Mesenchymal stem cell (in vitro differentiated cells and primary cell): ENCODE measurements at places on chromosomes 3 and 15.

DNA sequence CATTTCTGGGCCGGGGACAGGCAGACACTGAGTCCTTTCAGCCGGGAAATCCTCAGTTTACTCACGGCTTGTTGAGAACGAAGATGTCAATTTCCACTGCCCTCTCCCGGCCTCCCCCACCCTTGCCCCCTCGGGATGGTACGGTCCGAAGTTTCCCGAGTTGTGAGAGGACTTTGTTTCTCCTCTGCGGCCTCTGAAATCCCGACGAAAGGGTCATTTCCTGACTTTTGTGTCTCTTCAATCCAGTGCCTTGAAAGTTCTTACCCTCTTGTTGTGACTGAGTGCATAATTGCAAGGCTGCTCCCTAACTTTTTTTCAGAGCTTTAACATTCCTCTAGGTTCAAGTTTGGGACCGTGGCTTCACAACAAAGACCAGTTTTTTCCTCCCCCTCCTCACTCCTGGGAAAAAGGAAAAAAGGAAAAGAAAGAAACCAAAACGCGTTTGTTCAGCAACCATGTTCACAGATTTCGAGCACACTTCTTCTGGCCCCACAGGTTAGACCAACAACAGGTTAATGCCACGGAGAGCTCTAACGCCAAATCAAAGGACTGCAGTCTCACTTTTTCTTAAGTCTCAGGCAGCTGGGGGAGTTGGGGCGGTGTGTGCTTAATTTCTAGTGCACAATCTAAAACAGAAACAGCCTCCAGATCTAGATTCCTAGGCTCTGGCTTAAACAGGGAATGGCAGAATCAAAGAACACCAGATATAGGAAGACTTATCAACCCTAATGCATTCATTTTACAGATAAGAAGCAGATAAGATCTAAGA is 138.9 kb downstream of the TMCO5A start:
- DNase-seq: peak; percentile 73

- peak; percentile 7 for DNase-seq
Measured at GRCh38 chr3:114709102-114709501, 415.3 kb downstream of the TIGIT start.

GRCh38 chr3:183400352-183400751 is 28.1 kb downstream of the MCF2L2 start:
- no peak for DNase-seq

- DNase-seq: no peak
Measured at GRCh38 chr3:16546186-16547010, 32.9 kb upstream of the RFTN1 start.

DNA sequence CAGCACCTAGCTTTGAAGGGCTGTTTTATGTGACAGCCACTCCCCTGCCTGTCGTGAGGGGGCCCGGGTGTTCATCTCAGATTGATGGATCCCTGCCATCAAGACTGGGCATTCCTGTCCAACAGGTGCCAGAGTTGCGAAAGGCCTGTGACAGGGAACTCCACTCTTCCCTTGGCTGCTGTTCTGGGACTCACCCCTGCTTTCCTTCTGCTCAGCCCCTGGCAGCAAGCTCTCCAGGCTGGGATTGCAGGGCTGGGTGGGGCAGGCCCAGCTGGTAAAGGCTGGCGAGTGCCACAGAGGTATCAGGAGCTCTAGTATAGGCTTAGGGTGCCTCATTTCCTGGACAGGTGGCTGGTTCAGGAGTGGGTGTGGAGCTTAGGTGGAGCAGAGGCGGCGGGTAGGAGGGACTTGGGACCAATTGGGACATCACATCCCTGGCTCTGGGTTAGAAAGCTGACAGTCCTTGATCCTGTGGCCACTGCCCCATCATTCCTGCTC is at the start of gene PLA2G4B:
Gene PLA2G4B, plus strand, starts transcription at position 448 of the 498 bp plus-strand sequence. CDS start 67 bp downstream, outside the sequence.
- no peak for DNase-seq

GRCh38 chr15:93451822-93452221 is 362.8 kb upstream of the RGMA start:
- DNase-seq: no peak

DNA sequence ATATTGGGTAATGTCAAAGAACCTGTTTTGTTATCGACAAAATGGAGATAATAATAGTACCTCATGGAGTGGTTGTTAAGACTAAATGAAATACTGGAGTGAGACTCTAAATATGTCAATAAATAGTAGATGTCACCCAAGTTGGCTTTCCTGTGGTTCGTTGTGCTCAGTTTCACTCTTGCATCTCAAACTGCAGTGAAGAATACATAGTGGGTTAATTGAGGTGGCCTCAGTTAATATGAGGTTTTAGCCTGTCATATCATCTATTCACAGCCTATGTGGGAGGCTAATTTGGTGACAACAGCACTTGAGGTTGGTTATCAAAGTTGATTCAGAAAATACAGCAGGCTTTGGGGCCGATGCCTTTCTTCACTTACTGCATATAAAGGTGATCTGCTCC is 485.5 kb upstream of the SUCLG2 start:
- no peak for DNase-seq

GRCh38 chr3:135134684-135135075 is 339.6 kb downstream of the EPHB1 start:
- no peak for DNase-seq
